ENCODE measurements at places on chromosomes 5 and 9.

DNA sequence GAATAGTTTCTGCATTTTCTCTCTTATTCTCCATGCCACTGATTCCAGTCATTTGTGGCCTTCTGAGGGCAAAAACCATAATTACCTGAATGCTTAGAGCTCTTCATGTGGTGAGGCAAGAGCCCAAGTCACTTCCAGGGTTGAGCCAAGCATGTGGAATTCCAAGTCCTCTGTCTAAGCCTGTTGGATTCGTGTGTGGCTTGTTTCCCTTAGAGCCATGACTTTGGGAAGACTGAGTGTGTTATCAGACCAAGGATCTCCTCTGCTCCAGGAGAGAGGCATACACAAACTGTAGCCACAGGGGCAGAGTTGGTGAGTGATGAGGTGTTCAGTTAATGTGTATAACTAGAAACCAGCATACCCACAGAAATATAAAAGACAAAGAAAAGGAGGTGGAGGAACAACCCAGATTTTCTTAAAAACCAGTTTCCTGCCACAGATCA lies 27.1 kb downstream of the SLC22A5 start:
- DNase-seq: no peak

DNA sequence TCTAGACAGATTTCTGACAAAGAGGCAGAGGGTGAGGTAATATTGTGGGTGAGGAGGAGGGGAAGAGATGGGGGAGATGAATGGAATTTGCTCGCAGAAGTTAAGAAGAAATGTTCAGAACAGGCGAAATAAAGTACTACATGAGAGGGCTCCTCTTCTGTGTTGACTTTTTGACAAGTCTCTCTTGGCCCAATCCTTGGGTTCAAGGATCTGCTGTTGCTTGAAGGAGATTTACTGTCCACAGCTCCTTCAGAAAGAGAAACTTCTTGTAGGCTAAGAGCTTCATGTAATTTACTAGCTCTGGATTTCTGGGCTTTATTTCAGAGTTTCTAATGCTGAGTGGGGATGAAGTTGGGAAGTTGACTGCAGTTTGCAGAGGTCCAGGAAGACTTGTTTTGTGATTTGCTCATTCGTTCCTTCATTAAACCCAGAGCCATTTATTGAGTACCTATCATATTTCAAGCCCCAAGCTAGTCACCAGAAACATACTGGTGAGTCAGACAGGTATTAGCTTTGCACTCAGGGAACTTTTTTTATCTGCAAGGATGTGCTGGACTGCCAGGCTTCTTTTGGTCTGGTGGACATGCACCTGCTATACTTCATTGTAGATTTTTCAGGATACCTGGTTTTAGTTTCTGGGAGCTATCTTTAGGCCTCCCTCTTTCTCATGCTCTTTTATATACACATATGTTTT lies 402.9 kb upstream of the CLINT1 start:
- no peak for DNase-seq

DNA sequence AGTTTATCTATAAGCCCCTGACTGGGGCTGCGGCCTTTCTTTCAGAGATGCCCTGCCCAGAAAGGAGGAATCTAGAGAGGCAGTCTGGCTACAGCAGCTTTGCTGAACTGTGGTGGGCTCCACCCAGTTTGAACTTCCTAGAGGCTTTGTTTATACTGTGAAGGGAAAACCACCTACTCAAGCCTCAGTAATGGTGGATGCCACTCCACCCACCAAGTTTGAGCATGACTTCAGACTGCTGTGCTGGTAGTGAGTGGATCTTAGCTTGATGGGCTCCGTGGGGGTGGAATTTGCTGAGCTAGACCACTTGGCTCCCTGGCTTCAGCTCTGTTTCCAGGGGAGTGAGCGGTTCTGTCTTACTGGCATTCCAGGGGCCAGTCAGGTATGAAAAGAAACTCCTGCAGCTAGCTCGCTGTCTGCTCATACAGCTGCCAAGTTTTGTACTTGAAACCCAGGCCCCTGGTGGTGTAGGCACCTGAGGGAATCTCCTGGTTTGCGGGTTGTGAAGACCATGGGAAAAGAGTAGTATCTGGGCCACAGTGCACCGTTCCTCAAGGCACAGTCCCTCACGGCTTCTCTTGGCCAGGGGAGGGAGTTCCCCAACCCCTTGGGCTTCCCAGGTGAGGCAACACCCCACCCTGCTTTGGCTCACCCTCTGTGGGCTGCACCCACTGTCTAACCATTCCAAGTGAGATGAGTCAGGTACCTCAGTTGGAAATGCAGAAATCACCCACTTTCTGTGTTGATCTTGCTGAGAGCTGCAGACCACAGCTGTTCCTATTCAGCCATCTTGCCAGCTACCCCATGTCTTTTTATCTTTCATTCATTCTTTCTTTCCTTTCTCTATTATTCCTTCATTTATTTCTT lies 211.8 kb upstream of the C9orf72 start:
- no peak for DNase-seq

DNA sequence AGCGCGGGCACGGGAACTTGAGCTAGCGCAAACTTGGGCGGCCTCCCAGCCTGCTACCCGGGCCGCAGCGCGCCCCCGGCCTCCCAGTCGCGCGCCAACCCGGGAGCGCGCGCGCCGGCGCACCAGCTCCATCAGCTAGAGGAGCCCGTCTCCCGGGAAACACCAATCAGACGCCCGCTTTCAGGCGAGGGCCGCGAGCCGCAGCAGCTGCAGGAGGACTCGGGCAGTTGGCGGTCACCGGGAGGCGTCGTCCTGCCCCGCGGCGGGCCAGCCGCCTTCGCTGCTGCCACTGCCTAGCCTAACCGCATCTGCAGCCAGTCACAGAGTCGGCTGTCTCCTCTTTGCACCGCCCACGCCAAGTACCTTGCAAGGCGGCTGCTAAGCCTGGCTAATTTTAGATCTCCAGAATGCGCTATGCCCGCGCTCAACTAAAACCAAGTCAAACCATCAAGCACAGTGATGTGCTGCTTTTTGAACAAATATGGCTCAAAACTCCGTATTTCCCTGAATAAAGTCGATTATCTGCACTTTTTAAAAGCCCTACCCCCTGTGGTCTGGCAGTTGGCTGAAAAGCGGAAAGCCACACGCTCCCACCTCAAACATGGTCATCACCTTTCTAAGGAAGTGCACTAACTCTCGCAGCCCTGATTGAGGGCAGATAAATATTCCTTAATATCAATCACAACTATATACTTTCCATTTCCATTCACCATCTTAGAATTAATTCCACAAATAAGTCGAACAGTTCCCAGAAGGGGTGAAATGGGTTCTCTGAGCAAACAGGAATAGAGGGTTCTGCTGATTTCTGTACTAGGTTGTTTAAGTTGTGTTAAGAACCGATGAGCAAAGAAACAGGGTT lies 221.8 kb downstream of the MEF2C start:
- DNase-seq: peak; percentile 78

DNA sequence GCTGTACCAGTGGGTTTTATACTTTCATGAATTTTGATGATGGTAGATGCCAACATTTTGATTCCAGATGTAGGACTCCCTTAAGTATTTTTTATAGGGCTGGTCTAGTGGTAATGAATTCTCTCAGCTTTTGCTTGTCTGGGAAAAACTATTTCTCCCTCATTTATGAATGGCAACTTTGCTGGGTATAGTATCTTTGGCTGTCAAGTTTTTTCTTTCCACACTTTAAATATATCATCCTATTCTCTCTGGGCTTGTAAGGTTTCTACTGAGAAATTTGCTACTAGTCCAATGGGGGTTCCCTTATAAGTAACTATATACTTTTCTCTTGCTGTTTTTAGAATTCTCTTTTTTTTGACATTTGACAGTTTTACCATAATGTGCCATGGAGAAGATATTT lies 629.3 kb downstream of the NR2F1-AS1 start:
- DNase-seq: no peak

DNA sequence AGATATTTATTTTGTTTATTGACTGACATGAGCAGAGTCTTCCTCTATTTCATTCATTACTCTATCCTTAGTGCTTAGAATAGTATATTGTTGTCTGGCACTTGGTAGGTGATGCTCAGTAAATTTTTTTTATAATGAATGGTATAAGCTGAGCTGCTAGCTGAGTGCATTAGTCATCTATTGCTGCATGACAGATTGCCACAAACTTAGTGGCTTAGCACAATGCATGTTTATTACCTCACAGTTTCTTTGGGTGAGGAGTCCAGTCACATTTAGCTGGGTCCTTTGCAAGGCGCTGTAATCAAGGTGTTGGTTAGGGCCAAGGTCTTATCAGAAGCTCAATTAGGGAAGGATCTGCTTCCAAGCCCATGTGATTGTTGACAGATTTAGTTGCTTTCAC lies 23.1 kb downstream of the SMAD5 start:
- no peak for DNase-seq

- no peak for DNase-seq
Measured at GRCh38 chr5:45601424-45601823, 94.8 kb downstream of the HCN1 start.

- DNase-seq: no peak
Measured at GRCh38 chr5:31965227-31965626, 208.9 kb downstream of the GOLPH3 start.

DNA sequence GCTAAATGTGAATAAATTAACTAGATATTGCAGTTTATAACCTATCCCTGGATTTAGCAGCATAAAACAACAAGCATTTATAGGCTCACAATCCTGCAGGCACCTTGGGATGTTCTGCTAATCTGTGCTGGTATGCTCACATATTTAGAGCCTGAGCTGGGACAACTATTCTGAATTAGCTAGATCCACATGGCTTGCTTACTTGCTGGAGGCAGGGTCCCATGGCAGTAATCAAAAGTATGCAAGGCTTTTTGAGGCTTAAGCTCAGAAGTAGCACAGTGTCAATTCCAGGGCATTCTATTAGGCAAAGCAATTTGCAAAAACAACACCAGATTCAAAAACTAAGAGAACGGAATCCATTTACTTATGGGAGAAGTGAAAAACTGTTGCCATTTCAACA lies 745.0 kb upstream of the ACO1 start:
- DNase-seq: no peak

- no peak for DNase-seq
Measured at GRCh38 chr9:123460091-123460490, 104.1 kb downstream of the CRB2 start.

GRCh38 chr5:145236127-145236526 lies 599.0 kb downstream of the PRELID2 start:
- DNase-seq: no peak

- DNase-seq: no peak
Measured at GRCh38 chr5:81924442-81924841, 47.4 kb upstream of the ATG10 start.

DNA sequence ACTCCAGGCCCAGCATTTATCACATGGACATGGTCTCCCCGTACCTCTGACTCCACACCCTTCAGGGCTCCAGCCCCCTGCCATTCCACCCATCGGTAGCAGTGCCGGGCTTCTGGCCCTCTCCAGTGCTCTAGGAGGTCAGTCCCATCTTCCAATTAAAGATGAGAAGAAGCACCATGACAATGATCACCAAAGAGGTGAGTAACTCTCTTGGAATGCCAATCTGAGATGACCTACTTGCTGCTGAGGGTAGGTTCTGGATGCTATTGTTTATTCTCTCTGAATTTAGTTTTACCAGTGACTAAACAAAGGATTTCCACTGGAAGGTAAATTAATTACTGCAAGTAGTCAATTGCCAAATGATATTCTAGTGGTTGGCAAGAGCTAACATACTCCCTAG lies 80.8 kb downstream of the TLE4 start:
- no peak for DNase-seq

- no peak for DNase-seq
Measured at GRCh38 chr9:128469070-128469469, 13.3 kb downstream of the ODF2 start.

GRCh38 chr5:60886158-60886557 lies 42.1 kb upstream of the ELOVL7 start:
- DNase-seq: no peak

DNA sequence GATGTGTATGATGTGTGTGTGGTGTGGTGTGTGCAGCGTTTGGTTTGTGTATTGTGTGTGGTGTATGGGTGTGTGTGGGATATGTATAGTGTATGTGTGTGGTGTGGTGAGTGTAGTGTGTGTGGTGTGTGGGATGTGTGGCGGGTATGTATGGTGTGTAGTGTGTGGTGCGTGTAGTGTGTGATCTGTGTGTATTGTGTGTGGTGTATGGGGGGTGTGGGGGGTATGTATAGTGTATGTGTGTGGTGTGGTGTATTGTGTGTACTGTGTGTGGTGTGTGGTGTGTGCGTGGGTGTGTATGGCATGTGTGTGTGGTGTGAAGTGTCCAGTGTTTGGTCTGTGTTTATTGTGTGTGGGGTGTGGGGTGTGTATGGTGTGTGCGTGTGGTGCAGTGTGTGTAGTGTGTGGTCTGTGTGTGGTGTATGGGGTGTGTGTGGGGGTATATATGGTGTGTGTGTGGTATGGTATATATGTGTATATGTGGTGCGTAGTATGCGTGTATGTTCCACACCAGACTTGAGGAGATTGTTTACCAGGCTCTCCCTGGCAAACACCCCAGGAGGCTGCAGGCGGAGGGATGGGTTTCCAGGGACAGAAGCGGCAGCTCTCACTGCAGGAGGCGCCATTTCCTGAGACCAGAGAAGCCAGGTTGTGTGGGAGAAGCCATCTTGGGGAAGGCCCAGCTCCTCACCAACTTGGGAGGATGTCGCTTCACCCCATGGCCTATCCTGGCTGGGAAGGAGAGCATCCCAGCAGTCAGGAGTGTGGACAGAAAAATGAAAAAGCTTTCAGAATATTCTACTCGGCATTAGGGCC lies 138.1 kb downstream of the NXNL2 start:
- DNase-seq: no peak

- no peak for DNase-seq
Measured at GRCh38 chr5:118042076-118042475, 946.3 kb downstream of the DTWD2 start.

DNA sequence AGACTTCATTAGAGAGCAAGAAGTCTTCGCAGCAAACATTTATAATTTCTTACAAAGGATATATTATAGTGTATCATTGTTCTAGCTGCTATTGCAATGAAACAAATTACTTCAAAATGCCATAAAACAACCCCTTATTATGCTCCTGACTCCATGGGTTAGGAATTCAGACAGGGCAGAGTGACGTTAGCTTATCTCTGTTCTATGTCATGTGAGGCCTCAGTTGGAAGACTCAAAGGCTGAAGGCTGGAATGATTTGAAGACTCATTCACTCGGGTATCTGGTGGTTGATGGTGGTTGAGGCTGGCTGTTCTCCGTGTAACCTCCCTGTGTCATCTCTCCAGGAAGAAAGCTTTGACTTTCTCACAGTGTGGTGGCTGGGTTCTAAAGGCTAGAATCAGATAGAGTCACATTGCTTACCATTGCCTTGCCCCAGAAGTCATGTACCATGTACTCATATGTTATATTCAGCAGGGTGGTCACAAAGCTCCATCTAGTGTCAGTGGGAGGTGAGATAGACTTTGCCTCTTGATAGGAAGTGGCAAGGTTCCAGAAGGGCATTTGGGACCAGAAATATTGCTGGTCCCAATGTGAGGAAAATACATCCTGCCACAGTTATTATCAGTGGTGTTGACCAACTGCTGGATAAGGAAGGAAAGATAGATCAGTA lies 226.9 kb downstream of the TMEM38B start:
- no peak for DNase-seq

- DNase-seq: no peak
Measured at GRCh38 chr5:107576155-107576554, 94.6 kb downstream of the EFNA5 start.

- DNase-seq: no peak
Measured at GRCh38 chr5:126597156-126597555, 2.1 kb upstream of the ALDH7A1 start.

GRCh38 chr5:155147222-155147621 lies 133.7 kb downstream of the KIF4B start:
- no peak for DNase-seq

Measured in NCI-H1105 (cell line).